ENCODE measurements at places on chromosomes 1 and 21. TPM values are rescaled to one million over a fixed set of nuclear protein-coding genes. Genes with fewer than 3 reads are reported as not detected.

GRCh38 chr1:244060117-244060516, 9.0 kb downstream of the ZBTB18 start:
- no peak for DNase-seq

DNA sequence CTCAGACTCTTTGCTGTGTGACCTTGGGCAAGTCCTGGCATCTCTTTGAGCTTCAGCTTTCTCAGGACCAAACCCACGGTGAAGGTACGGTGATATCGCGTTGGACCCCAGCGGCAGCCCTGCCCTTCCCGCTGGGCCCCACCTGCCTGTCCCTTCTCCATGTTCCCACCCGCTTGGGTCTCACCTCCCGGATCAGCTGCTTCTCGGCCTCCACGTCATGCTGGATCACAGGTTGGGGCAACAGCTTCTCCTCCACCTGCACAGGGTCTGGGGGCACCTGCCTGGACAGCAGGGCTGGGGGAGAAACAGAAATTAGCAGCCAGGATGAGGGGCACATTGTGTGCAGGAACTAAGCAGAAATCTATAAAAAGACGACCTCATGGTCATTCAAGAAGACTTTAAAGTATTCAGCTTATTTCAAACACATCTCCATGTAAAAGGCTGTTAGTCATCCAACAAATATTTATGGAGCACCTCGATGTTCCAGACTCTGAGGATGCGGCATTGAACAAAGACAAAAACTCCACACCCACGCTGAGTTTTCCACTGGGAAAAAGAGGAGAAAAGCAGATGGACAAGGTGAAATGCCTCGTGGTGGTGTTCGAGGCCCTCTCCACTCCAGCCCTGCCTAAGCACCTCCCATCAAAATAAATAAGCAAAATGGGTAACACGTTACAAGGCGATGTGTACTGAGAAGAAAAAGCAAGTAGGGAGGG, 19.5 kb downstream of the KIF17 start:
- DNase-seq = no peak

DNA sequence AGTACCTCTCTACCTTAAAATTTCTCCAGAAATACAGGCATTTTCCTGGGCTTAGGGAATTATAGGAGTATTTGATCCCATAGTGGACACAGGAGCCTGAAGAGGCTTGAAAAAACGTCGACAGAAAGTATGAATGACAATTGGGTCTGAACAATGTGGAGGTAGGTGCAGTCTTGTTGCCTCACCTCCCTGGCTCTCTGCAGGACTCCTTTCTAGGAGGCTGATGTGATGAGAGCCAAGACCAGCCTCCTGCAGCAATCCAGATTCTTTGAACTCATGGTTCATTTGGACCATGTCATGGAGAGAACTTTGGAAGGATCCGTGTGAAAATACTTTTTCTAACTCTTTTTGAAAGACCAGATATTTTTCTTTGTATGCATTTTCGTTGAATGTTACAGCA, 50.5 kb upstream of the MTF2 start:
- DNase-seq = no peak

DNA sequence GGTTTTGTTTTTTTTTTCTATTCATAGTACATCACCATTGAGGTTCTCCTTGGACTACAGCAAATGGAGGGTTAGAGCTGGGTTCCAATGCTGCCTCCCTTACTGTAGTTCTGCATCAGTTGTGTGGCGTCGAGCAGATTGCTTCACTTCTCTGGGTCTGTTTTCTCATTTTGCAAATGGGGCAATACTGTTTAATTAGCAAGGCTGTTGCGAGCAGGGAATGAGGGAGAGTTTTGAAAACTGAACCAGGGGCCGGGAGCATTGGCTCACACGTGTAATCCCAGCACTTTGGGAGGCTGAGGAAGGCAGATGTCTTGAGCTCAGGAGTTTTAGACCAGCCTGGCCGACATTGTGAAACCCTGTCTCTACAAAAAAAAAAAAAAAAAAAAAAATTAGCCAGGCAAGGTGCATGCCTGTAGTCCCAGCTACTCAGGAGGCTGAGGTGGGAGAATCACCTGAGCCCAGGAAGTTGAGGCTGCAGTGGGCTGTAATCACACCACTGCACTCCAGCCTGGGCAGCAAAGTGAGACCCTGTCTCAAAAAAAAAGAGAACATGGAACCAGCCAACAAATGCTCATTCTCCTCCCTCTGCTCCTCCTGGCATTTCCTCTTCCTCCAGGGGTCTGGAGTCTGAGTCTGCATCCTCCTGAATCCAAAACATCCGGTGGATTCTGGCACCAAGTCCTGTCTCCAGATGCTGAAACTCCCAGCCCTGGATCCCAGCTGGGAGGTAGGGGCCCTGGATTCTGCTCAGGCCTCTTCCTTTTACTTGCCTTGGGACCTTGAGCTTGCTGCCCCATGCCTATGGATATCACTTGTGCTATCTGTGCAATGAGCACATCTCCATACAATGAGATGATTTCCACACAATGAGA, 3.7 kb upstream of the PLOD1 start:
- DNase-seq = peak; percentile 93

- no peak for DNase-seq
Observed at GRCh38 chr1:156510709-156511108, 10.1 kb upstream of the MEF2D start.

DNA sequence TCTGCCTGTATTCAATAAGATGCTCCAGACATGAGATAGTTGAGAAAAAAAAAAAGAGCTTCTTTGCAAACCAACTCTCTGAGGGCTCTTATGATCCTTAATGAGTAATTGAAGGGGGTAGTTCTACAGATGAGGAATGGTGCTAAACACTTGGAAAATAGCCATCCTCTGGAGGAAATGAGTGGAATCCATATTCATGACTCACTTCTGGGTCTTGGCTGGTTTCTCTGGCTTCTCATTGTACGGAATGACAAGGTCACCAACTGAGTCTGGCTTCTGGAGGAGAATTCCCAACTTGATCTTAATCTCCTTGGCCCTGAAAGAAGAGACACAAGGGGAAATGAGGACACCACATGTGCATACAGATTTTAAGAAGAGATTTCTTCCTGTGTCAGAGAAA, 34.7 kb downstream of the RGS5 start:
- DNase-seq = peak; percentile 99

GRCh38 chr1:225423518-225423855, 4.4 kb downstream of the LBR start:
- DNase-seq = peak; percentile 31

GRCh38 chr1:154325583-154326545, 539 bp downstream of the ATP8B2 start:
- DNase-seq = peak; percentile 86

DNA sequence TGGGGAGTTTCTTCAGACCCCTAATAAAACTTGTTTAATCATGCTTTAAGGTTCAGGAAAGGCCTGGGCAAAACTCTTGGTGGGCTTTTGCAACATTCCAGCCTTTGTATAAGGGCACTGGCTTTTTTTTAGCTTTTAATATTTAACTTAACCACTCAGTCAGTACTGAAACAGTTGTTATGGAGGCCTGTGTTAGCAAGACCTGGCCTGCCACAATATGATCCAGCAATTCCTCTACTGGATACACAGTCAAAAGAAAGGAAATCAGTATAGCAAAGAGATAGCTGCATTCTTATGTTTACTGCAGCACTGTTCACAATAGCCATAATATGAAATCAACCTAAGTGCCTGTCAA, 75.1 kb upstream of the COG2 start:
- DNase-seq = no peak

DNA sequence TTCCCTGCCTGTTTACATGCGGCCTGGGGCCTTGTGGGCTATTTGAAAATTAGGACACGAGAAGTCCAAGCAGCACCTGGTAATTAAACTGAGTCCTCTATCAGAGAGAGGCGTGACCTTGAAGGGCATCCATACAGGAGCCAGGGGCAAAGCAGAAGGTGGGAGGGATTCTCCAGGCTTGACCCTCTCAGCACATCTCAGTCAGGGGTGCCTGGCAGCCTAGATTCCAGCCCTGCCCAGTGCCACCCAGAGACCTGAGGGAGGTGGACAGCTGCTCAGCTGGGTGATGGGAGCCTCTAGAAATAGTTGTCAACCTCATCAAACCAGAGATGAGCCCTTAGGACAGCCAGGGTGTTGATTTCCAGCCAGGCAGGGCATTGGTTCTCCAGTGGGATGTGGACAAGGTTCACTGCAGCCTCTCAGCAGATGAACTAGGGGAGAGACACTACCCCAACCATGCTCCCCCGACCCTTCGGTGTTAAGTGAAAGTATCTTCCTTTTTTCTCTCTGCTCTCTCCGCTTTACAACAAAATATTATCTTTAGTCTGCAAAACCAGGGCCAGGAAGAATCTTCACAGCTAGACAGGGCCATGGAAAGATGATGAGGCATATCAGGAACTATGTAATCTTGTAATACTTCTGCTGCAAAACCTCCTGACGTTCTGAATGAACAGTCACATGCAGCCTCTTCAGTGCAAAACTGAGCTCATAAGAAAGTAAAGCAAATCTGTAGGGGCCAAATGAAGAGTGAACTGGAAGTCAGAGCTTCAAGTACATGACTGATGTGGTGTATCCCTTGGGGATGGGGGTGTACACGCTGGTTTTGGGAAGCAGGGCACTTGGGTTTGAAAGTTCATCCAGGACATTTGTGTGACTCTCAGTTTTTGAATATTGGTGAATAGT, 35.9 kb upstream of the ATP5PO start:
- DNase-seq = no peak

GRCh38 chr1:245589316-245589715, 434.5 kb downstream of the KIF26B start:
- DNase-seq = no peak

GRCh38 chr1:111786669-111787207, 31.0 kb downstream of the DDX20 start:
- DNase-seq = no peak

GRCh38 chr1:43072314-43072713, 99.8 kb downstream of the EBNA1BP2 start:
- DNase-seq = no peak

DNA sequence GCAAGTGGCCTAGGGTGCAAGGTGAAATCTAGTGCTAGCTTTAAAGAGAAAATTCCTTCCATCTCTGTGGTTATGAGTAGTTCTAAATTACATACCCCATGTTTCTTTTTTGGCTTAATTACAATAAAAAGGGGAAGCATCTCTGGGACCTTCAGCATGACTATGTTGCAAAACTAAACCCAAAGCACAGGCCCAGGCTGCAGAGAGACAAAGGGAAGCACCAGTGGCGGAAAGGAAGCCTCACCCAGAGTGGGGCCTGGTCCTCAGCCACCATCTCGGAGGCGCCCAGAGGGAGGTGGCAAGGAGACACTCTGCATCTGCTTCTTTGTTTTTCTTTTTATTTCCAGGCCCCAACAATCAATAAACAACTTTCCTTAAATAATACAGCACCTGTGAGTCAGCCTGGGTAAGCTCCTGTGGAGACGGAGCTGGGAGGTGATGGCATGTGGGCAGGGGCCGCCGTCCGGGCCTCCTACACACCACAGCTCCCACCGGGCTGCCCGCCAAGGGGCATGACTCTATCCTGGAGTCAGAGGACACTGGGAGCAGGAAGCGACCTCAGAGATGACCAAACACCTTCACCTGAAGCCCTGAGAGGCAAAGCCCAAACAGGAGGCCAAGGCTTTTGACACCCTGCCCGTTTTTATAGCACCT, 21.7 kb downstream of the ITPKB start:
- DNase-seq = no peak

DNA sequence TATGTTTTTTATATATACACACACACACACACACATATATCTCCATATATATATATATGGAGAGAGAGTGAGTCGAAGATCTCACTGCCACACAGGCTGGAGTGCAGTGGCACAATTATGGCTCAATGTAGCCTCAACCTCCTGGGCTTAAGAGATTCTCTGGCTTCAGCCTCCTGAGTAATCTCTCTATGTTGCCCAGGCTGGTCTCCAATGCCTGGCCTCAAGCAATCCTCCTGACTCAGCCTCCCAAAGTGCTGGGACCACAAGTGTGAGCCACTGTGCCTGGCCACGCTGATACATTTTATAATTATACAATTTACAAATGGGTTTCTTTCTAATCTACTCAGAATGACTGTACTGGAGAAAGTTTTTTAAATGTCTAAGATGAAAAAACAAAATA, 664.2 kb downstream of the PTPRC start:
- DNase-seq = no peak

DNA sequence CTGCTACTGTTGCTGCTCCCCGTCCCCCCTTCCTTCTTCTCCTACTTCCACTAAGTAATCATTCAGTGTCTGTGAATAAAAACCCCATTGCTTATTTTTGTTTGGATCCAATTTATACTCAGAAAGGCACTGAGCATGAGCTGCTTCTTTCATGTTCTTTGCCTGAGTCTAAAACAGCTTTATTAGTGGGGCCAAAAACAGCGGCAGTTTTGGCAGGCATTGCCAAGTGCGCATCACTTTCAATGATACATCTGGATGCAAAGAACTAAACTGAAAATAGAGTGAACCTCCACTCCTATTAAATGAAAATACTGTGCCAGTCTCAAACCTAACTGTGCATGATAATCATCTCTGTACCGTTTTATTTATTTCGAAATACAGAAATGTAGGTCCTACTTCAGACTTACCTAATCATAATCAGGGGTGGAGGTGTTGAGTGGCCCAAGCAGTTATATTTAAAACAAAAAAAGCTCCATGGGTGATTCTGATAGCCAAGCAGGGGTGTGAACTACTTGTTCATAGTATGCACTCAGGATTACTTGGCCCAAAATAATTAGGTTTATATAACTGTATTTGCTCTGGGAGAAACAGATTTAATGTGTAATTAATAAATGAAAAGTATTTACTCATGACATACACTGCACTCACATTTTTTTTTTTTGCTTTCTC, 48.4 kb downstream of the NEK7 start:
- DNase-seq = no peak

GRCh38 chr21:16004086-16004485, 274.3 kb downstream of the USP25 start:
- no peak for DNase-seq

GRCh38 chr1:212944229-212944901, 6.0 kb upstream of the VASH2 start:
- DNase-seq = no peak

DNA sequence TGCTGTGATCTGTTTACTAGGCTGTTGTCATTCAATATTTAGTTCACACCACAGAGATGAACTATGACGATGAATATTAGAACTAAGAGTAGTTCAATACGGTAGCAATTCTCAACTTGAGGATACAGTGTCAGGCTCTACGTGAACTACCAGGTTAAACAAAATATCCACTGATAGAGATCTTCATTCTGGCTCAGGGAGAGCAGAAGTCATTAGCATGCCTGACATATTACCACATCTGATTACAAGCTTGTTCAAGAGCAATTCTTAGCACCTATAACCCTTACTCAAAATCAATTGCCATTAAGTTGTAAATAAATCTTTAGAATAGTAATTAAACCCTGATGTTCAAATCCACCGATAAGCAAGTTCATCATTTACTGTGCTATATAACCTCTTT, 207.2 kb downstream of the CHRM3 start:
- DNase-seq = no peak

GRCh38 chr1:50611675-50612074, 188.4 kb upstream of the DMRTA2 start:
- DNase-seq = peak; percentile 29

MFAP2 gene
- total RNA-seq = 25.6 TPM

ST6GALNAC5 gene
- not detected for total RNA-seq

PCP4L1 gene
- not detected for total RNA-seq

NMNAT2 gene
- total RNA-seq = 0.22 TPM

C4BPA gene
- not detected for total RNA-seq

RHBG gene
- total RNA-seq = not detected

EDN2 gene
- not detected for total RNA-seq

C1orf198 gene
- 16.1 TPM for total RNA-seq

S100A2 gene
- 0.79 TPM for total RNA-seq

ADORA1 gene
- total RNA-seq = not detected

EVA1C gene
- 13.5 TPM for total RNA-seq

VWA1 gene
- 5.0 TPM for total RNA-seq

C1orf87 gene
- not detected for total RNA-seq

KIRREL1 gene
- total RNA-seq = 14.9 TPM

OR6N1 gene
- total RNA-seq = not detected

STIL gene
- 2.6 TPM for total RNA-seq

ACTL8 gene
- total RNA-seq = not detected

QSOX1 gene
- total RNA-seq = 51.2 TPM
